GM10248 (cell line): ENCODE measurements at places on chromosomes 6 and 20.

DNA sequence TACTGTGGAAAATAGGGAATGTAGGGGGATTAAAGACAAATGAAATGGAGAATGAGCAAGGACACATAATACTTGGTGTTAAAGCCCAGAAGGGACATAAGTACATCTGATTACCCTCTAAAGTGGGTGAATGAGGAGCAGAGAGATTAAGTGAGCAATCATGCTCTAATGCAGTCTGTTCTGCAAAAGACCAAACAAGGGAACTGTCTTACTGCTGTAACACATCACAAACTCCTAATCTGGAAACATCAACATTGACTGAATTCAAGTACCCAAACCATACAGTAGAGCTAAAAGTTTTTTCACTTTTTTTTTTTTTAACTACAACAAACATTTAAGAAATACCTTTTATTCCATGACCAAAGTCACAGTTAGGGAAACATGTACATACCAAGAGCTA, 19.3 kb upstream of the SLC17A4 start:
- DNase-seq = no peak

- DNase-seq = no peak
These were observed 211.9 kb upstream of the RNF24 start for GRCh38 chr20:4227085-4227821.

- no peak for DNase-seq
These were observed 91.0 kb downstream of the KCNQ5 start for GRCh38 chr6:72712910-72713309.

GRCh38 chr6:146679386-146679785, 80.6 kb downstream of the ADGB start:
- DNase-seq = no peak

GRCh38 chr6:69729870-69730449, 66.8 kb downstream of the LMBRD1 start:
- DNase-seq = no peak

DNA sequence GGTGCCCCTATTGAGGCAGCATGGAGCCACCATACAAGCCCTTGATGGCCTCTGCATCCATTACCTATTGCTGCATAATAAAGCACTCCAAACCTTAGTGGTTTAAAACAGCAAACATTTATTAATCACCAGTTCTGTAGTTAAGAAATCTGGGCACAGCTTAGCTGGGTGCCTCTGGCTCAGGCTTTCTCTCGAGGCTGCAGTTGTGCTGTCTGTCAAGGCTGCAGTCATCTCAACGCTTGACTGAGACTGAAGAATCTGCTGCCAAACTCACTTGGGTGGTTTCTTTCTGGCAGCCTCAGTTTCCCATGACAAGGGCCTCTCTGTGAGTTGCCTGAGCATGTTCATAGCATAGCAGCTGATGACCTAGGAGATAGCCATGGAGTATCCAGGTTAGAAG, 207.4 kb upstream of the LRFN2 start:
- DNase-seq = no peak

GRCh38 chr6:2839195-2839981, 2.3 kb downstream of the SERPINB1 start:
- DNase-seq = no peak

GRCh38 chr20:59628171-59628570, 23.8 kb downstream of the PHACTR3 start:
- DNase-seq = no peak

GRCh38 chr6:41549673-41550072, 3.5 kb downstream of the FOXP4 start:
- DNase-seq = no peak

DNA sequence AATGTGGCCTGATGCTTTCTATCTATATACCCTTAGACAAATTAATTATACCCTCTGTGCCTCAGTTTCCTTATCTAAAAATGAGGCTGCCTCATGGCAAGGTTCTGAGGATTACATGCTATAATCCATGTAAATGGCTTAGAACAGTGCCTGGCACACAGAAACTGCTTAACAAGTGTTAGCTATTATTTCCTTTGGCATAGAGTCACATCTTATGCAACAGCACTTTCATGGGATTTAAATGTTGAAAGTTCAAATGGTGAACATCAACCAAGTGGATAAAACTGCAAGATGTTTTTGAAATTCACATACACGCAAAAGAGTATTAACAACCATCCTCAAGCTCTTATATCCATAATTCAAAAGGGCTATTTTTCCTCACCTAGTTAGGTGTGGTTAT, 202.8 kb upstream of the JAG1 start:
- DNase-seq = no peak

- DNase-seq = no peak
These were observed 110.9 kb downstream of the ADGRG6 start for GRCh38 chr6:142412658-142413057.

GRCh38 chr6:136961848-136962247, 39.7 kb downstream of the SLC35D3 start:
- DNase-seq = no peak

GRCh38 chr6:141451181-141451510, 681.6 kb upstream of the GJE1 start:
- no peak for DNase-seq

DNA sequence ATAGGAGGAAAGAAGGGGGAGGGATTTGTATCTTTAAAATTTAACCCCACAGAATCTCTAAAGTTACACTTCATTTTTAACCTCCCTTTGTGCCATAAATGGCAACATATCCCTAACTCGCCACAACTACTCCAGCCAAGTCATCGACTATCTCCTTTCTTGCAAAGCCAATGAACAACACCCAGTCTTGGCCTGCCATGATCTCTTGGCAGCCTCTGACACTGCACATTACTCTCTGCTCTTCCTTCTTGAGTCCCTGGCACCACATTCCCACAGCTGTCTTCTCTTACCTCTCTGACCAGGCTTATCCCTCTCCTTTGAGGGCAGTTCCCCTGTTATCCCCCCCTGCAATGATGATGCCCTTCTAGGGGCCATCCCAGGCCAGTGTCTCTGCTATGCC, 42.5 kb downstream of the MBOAT1 start:
- no peak for DNase-seq

DNA sequence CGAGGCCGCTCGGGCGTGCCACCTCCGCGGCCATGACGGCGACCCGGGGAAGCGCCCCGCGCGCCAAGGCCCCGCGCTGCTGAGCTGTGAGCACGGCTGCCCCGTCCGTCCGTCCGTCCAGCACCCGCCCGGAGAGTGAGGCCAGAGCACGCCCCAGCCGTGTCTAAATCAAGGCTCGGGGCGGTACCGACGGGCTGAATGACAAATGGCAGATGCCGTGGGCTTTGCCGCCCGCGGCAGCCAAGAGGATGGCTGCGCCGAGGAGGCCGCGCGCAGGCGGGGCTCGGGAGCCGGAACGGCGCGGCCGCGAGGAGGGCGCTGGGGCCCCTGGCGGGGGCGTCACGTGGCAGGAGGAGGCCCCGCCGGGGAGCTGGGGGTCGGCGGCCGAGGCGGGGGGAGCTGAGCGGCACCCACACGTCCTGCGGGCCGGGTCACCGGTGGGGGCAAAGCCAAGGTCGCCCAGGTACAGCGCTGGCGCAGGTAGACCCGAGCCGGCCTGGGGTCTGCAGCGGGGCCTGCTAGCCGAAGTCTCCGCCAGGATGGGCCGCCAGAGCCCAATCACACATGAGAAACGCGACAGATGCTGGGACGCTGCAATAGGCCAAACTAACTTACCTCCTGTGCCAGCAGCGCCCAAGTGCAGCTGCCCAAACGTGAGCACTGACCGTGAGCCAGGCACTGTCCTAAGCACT, at the start of gene PLAGL1:
Gene PLAGL1, minus strand, starts transcription at position 140 of the 692 bp plus-strand sequence. CDS start 60,123 bp downstream, outside the sequence.
- peak; percentile 69 for DNase-seq

DNA sequence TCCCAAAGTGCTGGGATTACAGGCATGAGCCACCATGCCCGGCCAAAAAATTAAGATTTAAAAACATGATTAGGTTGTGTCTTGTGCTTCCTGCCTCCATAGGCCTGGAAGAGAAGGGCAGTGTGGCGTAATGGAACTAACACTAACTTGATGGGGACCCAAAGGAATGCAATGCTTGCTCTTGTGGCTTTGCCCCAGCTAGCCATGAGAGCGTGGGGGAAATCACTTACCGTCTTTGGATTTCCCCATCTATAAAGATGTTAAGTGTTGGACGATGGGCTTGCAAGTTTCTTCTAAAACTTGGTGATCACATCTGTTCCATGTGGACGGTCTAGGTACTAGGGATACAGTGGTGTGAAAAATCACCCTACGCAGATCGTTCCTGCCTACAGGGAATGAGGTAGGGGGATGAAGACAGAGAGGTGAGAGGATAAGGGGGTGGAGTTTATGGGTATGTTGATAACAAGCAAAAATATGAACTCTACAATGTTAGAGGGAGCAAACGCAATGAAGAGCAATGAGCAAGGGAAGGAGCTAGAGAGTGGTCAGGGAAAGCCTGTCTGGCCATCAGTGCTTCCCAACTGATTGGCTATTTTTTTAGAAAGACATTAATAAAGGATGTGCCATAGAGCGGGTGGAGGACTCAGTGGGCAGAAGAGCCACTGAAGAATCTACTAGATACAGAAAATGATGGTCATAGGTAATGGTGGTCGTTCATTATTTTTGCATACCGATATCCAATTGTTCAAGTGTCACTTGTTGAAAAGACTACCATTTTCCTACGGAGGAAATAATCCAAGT, 165.2 kb downstream of the BCAS1 start:
- DNase-seq = no peak

DNA sequence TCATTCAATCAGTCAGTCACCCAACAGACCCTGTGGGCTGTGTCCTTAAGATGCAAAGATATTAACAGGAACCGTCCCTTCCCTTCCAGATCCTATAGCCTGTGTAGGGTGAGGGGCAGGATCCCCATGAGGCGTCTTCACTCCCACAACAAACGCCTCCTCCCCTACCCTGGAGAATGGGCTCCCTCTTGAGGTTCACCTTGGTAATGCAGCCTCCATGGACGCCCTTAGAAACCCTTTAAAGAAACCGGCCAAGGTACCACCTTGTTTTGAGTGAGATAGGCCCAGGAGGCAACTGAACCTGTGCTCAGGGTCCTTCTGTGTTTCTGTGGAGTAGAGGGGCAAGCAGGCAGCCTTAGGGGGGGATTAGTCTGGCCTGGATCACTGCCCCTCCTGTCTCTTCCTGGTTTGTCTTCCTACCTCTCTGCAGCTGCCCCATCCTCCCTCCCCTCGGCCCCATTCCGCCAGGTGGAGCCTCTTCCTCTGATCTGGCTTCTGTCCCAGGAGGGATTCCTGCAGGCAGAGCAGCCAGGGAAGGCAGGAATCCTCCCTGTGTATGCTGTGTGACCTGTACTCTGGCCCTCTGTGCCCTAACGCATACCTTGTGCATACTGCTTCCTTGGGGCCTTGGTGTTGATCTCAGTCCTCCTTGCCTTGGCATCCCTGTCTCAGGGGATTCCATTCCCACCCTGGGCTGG, 6.6 kb upstream of the GUCA1A start:
- peak; percentile 89 for DNase-seq

- no peak for DNase-seq
These were observed 574 bp downstream of the RPS12 start for GRCh38 chr6:132814716-132815570.

GRCh38 chr6:121748376-121748775, 312.9 kb downstream of the GJA1 start:
- no peak for DNase-seq

DNA sequence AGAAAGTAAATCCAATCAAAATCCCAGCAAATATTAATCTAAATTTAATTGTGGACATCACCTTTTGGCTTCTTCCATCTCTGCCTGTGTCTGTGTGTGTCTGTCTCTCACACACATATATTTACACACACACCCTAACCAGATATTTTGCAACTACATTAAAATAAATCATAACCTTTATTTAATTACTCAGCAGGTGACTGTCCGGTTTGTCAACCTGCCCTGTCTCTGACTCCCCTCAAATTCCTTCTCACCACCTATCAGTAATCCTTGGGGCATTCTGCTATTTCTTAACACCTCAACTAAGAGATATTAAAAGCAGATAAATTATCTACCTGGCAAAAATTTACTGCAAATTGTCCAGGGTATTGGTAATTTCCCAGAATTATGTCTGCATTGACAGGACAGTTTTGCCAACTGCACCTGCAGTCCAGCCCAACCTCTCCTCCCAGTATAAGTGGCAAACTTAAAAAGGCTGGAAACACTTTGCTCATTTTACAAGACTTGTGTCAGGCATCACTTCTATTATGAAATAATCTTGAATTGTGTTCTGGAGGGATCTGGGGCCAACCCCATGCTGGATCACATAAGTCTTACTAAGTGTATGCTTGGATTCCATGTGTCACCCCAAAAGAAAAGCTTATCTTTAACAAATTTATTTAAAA, 216.1 kb downstream of the GMDS start:
- DNase-seq = no peak

DNA sequence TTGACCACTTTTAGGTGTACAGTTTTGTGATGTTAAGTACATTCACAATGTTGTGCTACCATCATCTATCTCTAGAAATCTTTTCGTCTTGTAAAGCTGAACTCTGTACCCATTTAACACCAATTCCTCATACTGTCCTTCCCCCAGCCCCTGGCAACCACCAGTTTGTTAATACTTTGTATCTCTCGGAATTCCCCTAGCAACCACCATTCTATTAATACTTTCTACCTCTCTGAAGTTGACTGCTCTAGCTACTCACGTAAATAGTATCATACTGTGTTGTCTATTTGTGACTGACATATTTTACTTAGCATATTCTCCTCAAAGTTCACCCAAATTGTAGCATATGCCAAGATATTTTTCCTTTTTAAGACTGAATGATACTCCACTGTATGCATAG, 82.3 kb upstream of the CLDN20 start:
- peak; percentile 49 for DNase-seq

DNA sequence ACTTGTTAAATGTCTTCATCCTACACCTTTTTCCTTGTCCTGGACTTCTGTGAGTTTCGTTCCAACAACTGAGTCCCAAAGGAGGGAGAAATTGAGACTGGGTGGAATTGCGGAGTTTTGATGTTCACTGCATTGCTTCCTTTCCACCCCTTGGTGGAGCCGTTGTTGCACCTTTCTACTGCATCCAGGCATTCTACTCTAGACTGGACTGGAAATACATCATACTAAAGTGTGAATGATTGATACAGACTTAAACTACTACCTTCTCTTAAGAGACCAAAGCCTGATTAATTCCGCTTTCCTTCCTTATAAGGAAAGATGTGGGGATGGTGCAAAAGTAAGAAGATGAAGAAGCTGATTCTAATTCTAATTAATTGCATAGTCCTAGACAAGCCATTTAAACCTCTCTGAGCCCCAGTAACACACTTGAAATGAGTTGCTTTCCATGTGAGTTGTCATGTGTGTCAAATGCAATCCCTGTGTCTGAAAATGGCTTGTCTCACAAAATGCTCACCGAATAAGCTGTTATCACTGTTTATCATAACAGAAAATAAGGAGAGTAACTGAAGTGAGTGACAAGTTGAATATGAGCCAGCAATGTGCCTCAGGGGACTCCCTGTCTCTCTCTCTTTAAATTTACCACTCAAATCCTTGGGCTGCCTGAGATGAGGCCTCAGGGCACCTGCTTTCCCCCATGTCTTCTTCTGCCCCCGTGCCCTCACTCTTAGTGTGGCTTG, 338.3 kb upstream of the CHD6 start:
- no peak for DNase-seq

DNA sequence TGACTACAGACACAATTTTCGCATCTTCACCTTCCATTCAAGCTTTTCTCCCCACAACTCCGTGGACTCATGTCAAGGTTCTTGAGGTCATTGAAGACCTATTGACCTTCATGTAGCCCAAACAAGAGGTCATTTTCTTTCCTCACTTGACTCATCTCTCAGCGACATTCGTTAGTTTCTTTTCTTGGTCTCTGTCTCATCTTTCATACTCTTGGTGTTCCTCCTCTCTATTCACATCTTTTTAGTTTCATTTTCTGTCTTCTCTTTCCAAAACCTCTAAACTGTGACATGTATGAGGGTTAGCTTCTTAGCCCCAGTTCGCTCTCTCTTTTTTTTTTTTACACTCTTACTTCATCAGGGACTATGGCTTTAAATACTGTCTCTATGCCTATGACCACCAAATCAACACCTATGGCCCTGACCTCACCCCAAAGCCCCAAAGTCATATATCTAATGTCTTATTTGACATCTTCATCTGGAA, 128.6 kb upstream of the BACH2 start:
- peak; percentile 67 for DNase-seq
